ENCODE measurements at places on chromosomes 2 and 18.

DNA sequence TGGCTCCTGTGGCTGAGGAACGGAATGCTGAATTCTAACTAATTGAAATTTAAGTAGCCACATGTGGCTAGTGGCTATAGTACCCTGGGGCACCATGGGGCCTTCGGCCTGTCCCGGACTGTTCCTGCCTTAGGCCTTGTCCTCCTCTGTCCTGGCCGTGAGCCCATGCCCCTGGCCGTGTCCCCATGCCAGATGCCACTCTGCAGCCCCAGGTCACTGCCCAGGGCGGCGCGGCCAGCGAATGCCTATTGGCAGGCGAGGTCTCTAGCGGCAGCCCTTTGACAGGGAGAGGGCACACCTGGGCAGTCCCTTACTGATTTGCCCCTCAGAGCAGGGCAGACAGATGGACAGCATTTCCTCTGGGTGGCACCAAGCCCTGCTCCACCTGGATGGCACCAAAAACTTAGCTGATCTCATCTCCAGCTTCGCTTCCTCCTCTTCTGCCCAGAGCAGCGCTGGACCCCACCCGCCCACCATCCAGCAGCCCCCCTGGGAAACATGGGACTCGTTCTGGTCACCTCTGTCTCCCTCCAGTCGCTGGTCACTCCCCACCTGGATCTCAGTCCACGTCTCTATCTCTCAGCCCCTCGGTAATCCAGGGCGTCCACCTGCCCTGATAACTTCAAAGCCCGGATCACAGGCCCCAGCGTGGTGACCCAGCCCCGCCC is 1.1 kb upstream of the DGKD start:
- no peak for DNase-seq

DNA sequence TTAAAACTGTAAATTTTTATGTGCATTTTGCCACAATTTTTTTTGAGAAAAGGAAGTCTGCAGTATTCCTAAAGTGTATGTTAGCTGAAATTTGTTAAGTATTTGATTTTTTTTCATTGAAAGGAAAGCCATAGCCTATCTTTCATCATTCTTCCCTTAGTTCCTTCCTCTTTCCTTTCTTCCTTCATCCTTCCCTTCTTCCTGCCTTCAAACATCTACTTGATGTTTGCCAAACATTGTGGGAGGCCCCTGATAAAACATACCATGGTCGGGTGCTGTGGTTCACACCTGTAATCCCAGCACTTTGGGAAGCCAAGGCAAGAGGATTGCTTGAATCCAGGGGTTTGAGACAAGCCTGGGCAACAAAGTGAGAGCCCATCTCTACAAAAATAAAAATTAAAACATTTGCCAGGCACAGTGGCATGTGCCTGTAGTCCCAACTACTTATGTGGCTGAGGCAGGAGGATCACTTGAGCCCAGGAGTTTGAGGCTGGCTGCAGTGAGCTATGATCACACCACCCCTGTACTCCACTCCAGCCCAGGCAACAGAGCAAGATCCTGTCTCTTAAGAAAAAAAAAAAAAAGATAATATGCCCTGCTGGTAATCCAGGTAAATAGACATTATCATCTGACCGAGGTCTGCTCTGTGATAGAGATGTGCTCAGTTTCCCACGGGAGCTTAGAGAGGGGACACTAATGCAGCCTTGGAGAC is 278.4 kb upstream of the STON1 start:
- DNase-seq, result no peak

- DNase-seq, result no peak
Measured at GRCh38 chr18:44679914-44680272, 795 bp upstream of the SETBP1 start.

DNA sequence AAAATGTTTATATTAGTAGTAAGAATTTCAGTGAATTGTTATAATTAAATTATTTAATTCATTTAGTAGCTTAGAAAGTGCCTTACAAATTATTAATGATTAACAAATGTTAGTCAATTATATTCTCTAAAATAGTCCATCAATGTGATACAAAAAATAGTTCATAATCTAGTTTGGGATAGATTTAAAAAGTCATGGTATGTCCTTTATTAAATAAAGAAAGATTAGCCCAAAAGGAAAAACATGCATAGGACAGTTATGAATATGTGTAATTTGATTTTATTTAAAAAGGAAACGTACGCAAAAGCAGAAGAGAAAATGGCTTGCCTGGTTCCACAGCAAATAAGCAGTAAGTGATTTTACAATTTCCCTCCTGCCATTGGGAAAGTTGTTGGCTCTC is 768.5 kb downstream of the TRIB2 start:
- no peak for DNase-seq

GRCh38 chr18:615092-615521 is 18.3 kb downstream of the CLUL1 start:
- DNase-seq, result no peak

- no peak for DNase-seq
Measured at GRCh38 chr2:10079266-10079869, 843 bp downstream of the CYS1 start.

- DNase-seq, result no peak
Measured at GRCh38 chr2:173175222-173175621, 99.6 kb downstream of the MAP3K20 start.

DNA sequence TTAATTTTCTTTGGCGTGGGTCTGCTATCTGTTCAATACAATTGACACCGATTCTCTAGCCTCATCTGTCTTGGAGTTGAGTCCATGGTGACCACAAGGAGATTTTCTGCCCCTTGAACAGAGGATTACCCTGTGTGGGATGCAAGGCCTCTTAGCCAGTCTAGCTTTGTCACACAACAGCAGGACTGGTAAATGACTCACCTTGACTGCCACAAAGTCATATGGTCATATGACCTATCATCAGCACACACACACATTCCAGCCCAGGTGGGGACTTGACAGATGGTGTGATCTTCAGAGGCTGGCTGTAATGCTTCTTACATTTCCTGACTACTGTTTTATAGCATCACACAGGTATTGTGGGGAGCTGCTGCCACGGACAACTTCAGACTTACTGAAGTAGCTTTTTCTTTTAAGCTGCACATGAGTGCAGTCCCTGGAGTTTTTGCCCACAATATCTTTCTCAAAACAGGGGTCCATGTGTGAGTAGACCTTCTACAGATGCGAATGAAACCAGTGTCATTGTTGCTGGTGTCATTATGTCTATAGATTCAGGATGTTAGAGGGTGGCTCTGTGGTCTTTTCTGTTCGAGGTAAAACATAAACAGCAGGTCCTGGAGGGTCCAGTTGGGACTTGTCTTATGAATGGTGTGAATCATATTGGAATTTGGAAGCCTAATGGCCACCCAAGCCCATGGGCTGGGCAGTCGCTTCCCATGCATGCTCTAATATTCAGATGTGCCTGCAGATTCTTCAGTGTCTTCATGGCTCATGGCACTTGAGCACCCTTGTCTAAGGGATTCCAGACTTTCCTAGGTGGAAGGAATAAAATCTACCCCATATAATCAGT is 18.6 kb upstream of the ACOXL start:
- DNase-seq, result no peak
